ENCODE measurements at places on chromosomes 7 and 10. TPM values are rescaled to one million over a fixed set of nuclear protein-coding genes. Genes with fewer than 3 reads are reported as not detected.

Gene RNF148
- total RNA-seq = 0.87 TPM

Gene TRIL
- total RNA-seq = 0.37 TPM

Gene CCDC3
- total RNA-seq = 0.50 TPM

Gene FZD8
- 44.6 TPM for total RNA-seq

Gene NPC1L1
- total RNA-seq = 0.03 TPM

Gene EBLN1
- total RNA-seq = not detected

Gene GPNMB
- total RNA-seq = 26.3 TPM

Gene VENTX
- not detected for total RNA-seq

Gene CYP3A7
- total RNA-seq = not detected

Gene LEP
- total RNA-seq = not detected

Gene ACADSB
- 7.8 TPM for total RNA-seq

Gene WDR86
- total RNA-seq = not detected

Gene LOXL4
- 393 TPM for total RNA-seq

Gene LBX1
- total RNA-seq = not detected

Gene ETV1
- 18.7 TPM for total RNA-seq

Gene AP1S1
- total RNA-seq = 361 TPM

Gene FGL2
- not detected for total RNA-seq

Gene CHN2
- 0.79 TPM for total RNA-seq

Gene STAG3
- 1.2 TPM for total RNA-seq

Gene MCM10
- total RNA-seq = 26.8 TPM

Gene PSD
- total RNA-seq = 0.11 TPM

Gene NPFFR1
- not detected for total RNA-seq

Gene PNLIPRP2
- not detected for total RNA-seq

Gene ATG9B
- total RNA-seq = not detected

Gene PCLO
- total RNA-seq = 5.9 TPM

Gene DYNC1I1
- total RNA-seq = 3.7 TPM

Gene MRM2
- total RNA-seq = 48.8 TPM

Gene TRPV5
- 0.05 TPM for total RNA-seq

All from A375 (cell line).